ENCODE measurements at places on chromosomes 7 and 10. TPM values are rescaled to one million over a fixed set of nuclear protein-coding genes. Genes with fewer than 3 reads are reported as not detected.

Gene PRSS2
- total RNA-seq: 57.7 TPM

- no peaks in the 10 kb centered on the region for H3K4me1 ChIP-seq
- no peaks in the 10 kb centered on the region for H3K36me3 ChIP-seq
- H3K27me3 ChIP-seq: peaks cover 9% of the 10 kb centered on the region
- no peak overlapping the region for H3K4me3 ChIP-seq
- no peak overlapping the region for H3K27ac ChIP-seq
Observed at GRCh38 chr10:131314148-131314547, 2.6 kb upstream of the TCERG1L start.

DNA sequence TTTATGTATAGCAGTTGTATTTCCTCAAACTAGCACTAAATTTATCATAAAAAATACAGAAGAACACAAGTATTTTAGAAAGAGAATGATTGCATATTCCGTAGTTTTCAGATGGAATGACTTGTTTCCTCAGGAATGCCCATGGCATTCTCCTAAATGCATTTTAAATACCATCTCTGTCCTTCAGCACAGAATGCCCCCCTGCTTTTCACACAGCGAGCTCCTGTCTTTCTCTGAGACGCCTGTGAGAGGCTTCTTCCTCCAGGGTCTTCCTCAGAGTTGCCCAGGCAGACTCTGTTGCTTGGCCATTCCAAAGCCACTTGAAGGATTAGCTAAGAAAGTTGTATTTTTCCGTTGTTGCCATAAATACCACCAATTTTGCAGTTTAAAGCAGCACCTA is 10.1 kb downstream of the LANCL2 start:
- no peak overlapping the region for H3K4me3 ChIP-seq
- H3K27me3 ChIP-seq: no peaks in the 10 kb centered on the region
- no peaks in the 10 kb centered on the region for H3K4me1 ChIP-seq
- H3K27ac ChIP-seq: no peak overlapping the region
- no peaks in the 10 kb centered on the region for H3K36me3 ChIP-seq

DNA sequence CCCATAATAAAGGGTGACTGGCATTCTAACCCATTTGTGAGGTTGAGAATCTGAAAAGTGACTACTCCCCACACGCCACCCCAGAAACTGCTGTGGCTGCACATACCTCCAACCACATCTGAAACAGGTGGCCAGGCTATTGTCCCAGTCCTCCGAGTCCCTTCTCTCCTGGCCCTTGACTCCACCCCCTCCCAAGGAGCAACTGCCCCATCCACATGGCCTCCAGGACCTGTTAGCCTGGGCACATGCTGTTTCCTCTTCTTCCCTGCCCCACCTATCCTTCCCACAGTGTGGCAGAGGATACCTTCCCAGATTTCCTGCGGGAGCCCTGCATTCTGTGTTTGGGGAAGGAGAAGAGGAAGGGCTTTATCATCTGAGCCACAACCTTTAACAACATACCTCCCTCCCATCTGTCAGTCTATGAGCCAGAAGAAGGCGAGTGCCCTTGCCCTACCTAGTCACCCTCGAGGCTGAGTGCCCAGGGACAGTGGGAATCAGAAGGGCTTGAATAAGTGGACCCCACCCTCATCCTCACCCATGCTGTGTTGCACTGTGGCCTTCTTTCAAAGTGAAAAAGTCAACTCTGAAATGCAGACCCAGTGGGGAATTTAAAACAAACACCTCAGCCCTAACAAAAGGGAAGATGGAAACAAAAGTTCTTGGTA is 11.9 kb downstream of the STEAP1B start:
- no peak overlapping the region for H3K27ac ChIP-seq
- H3K4me1 ChIP-seq: no peaks in the 10 kb centered on the region
- H3K36me3 ChIP-seq: no peaks in the 10 kb centered on the region
- H3K27me3 ChIP-seq: peaks cover 12% of the 10 kb centered on the region

Gene PLPP4
- not detected for total RNA-seq

Gene SHH
- 0.06 TPM for total RNA-seq

DNA sequence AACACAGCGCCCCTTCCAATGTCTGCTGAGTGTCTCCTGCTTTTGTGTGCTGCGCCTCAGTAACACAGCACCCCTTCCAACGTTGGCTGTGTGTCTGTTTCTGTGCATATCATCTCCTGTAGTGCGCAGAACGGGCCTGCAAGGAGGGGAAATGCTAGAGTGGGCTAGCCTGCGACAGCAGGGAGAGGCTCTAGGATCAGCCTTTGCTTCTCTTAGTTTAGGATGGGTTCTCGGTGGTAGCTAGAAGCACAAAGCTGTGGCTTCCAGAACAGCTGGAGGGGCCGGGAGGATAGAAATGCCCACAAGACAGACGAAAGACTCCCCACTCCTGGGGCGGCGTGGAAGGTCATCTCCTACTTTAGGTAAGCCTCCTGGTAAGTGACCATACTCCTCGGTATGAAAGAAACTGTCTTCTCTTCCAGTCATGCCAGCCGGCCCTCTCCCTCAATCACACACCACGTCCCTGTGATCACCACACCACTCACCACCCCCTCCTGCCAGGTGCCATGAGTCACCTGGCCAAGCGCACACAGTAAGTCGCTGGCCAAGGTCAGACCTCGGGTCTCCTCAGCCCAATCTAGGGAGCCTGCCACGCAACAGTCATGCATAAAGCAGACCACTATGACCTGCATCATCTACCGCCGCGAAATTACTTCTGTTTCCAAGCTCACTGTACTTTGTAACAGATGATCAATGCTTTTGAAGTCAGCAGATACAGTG is 4.8 kb downstream of the PITRM1 start:
- H3K36me3 ChIP-seq: peaks cover 68% of the 10 kb centered on the region
- DNase-seq: no peak
- H3K27ac ChIP-seq: no peak overlapping the region
- peaks cover 13% of the 10 kb centered on the region for H3K4me1 ChIP-seq

DNA sequence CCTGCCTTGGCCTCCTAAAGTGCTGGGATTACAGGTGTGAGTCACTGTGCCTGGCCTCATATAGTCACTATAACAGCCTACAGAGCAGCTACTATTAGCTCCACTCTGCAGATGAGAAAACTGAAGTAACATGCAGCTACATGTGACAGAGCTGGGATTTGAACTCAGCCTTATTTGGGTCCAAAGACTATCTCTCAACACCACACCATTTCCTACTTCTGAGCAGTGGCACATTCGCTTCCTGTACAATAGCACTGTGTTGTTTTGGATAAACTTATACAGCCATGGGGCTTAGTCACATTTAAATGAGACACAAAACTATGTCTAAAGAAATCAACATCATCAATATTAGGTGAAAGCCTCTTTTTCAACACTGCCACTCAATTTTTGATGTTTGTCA is 69.8 kb upstream of the DNAJB12 start:
- H3K4me1 ChIP-seq: no peaks in the 10 kb centered on the region
- H3K36me3 ChIP-seq: no peaks in the 10 kb centered on the region
- H3K27me3 ChIP-seq: no peaks in the 10 kb centered on the region

- no peak overlapping the region for H3K4me3 ChIP-seq
- no peaks in the 10 kb centered on the region for H3K27me3 ChIP-seq
- no peak overlapping the region for H3K27ac ChIP-seq
- H3K36me3 ChIP-seq: no peaks in the 10 kb centered on the region
- no peaks in the 10 kb centered on the region for H3K4me1 ChIP-seq
- no peak for DNase-seq
Observed at GRCh38 chr10:58150290-58150689, 117.4 kb downstream of the IPMK start.

DNA sequence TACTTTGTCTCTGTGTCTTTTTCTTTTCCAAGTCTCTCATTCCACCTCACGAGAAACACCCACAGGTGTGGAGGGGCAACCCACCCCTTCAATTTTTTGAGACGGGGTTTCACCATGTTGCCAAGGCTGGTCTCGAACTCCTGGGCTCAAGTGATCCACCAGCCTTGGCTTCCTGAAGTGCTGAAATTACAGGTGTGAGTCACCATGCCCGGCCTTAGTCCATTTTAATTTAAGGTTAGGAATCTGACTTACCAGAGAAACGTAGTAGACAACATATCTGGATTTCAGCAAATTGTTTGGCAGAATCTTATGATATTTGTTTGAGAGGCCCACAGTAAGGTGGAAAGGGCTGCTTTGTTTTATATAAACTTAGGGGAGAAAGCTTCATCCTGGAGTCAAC is 3.2 kb upstream of the NFKB2 start:
- no peak overlapping the region for H3K27ac ChIP-seq
- H3K4me3 ChIP-seq: no peak overlapping the region
- H3K4me1 ChIP-seq: peaks cover 10% of the 10 kb centered on the region
- H3K36me3 ChIP-seq: peaks cover 11% of the 10 kb centered on the region
- H3K27me3 ChIP-seq: no peaks in the 10 kb centered on the region

- no peak overlapping the region for H3K27ac ChIP-seq
- H3K36me3 ChIP-seq: no peaks in the 10 kb centered on the region
- peaks cover 3% of the 10 kb centered on the region for H3K4me1 ChIP-seq
Observed at GRCh38 chr7:47652591-47652990, 70.7 kb upstream of the TNS3 start.

Gene FAM237B
- total RNA-seq: not detected

- DNase-seq: no peak
- H3K4me3 ChIP-seq: no peak overlapping the region
- H3K27ac ChIP-seq: no peak overlapping the region
- H3K4me1 ChIP-seq: peaks cover 27% of the 10 kb centered on the region
Observed at GRCh38 chr10:43125881-43126731, 12.1 kb upstream of the CSGALNACT2 start.

Gene GIMAP7
- 415 TPM for total RNA-seq

GRCh38 chr7:33425929-33426678 is 296.7 kb downstream of the BBS9 start:
- DNase-seq: no peak
- no peaks in the 10 kb centered on the region for H3K36me3 ChIP-seq
- no peak overlapping the region for H3K27ac ChIP-seq
- H3K27me3 ChIP-seq: no peaks in the 10 kb centered on the region
- H3K4me3 ChIP-seq: no peak overlapping the region

DNA sequence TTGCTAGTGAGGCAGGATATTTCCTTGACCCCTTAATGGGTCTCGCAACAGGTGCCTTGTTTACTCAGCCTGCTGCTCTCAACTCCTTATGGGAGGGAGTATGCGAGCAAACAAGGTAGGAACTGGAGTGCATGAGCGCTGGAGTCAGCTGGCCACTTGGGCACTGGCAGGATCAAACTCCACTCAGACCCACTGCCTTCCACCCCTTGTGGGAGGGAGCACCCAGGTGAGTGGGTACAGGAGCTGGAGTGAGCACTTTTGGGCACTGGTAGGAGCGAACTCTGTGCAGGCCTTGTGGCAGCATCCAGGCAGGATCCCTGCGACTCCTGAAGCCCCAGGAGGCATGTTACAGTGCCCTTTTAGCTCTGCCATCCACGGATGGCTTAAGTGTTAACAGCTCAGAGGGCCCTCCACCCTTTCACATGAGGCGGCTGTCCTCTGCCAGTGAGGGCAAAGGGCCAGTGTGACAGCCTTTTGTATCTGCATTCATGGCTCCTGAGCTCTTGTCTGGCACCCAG is 123.2 kb downstream of the ST7 start:
- H3K4me1 ChIP-seq: no peaks in the 10 kb centered on the region
- no peak for DNase-seq
- H3K27ac ChIP-seq: no peak overlapping the region
- H3K27me3 ChIP-seq: no peaks in the 10 kb centered on the region
- no peak overlapping the region for H3K4me3 ChIP-seq

- H3K4me3 ChIP-seq: no peak overlapping the region
- peak; percentile 81 for DNase-seq
- H3K4me1 ChIP-seq: peaks cover 16% of the 10 kb centered on the region
- no peaks in the 10 kb centered on the region for H3K36me3 ChIP-seq
Observed at GRCh38 chr10:124530215-124530665, 68.6 kb downstream of the LHPP start.

Gene LIPF
- total RNA-seq: not detected

Gene TAS2R3
- 4.2 TPM for total RNA-seq

GRCh38 chr10:86210416-86210815 is 156.2 kb downstream of the GRID1 start:
- H3K27me3 ChIP-seq: peaks cover 15% of the 10 kb centered on the region
- no peaks in the 10 kb centered on the region for H3K36me3 ChIP-seq
- no peaks in the 10 kb centered on the region for H3K4me1 ChIP-seq
- no peak overlapping the region for H3K27ac ChIP-seq

Gene LEP
- not detected for total RNA-seq

DNA sequence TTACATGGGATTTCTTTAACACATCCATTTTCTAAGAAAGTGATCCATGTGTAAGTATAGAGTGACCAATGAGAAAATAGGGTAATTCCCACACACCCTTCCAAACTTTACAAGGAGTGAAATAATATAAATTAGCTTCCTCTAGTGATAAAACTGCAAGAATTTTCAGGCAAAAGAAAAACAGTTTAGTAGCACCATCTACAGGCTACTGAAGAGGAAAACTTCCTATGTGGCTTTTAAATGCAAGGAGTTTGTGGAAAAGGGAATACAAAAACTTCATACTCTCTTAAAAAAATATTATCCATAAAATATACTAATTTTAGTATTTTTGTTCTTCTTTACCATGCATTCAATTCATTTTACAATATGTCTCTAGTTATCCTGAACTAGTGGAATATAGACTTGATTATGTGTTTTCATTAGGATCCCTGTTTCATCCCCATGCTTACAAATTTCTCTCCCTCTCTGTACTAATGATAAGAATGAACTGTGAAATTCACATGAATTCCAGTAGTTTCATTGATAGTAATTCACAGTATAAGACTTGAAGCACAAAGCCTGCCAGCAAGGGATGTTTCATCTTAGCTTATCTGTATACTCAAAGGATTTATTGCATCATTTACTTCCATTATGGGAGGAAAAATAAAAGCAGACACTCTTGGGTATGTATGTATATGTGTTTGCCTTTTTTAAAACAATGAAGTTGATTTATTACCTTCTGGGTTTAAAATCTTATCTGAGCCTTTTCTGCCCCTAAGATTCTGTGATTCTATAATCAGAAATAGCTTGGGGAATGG is 442.9 kb downstream of the AUTS2 start:
- no peaks in the 10 kb centered on the region for H3K36me3 ChIP-seq
- DNase-seq: no peak
- H3K27me3 ChIP-seq: no peaks in the 10 kb centered on the region
- no peak overlapping the region for H3K27ac ChIP-seq

GRCh38 chr7:112462236-112462635 is 12.0 kb downstream of the IFRD1 start:
- H3K4me3 ChIP-seq: no peak overlapping the region
- no peak for DNase-seq
- no peak overlapping the region for H3K27ac ChIP-seq
- H3K4me1 ChIP-seq: no peaks in the 10 kb centered on the region
- H3K36me3 ChIP-seq: peaks cover 63% of the 10 kb centered on the region

- DNase-seq: no peak
- H3K4me3 ChIP-seq: no peak overlapping the region
- H3K4me1 ChIP-seq: no peaks in the 10 kb centered on the region
- no peaks in the 10 kb centered on the region for H3K27me3 ChIP-seq
- H3K27ac ChIP-seq: no peak overlapping the region
Observed at GRCh38 chr7:108236681-108237415, 106.7 kb upstream of the LAMB4 start.

GRCh38 chr10:3805201-3805790 is 20.3 kb upstream of the KLF6 start:
- no peaks in the 10 kb centered on the region for H3K36me3 ChIP-seq
- no peak overlapping the region for H3K4me3 ChIP-seq
- H3K27ac ChIP-seq: peak overlapping the region; percentile 98
- peak; percentile 56 for DNase-seq
- H3K27me3 ChIP-seq: no peaks in the 10 kb centered on the region
